ENCODE measurements at places on chromosomes 11 and 22.

DNA sequence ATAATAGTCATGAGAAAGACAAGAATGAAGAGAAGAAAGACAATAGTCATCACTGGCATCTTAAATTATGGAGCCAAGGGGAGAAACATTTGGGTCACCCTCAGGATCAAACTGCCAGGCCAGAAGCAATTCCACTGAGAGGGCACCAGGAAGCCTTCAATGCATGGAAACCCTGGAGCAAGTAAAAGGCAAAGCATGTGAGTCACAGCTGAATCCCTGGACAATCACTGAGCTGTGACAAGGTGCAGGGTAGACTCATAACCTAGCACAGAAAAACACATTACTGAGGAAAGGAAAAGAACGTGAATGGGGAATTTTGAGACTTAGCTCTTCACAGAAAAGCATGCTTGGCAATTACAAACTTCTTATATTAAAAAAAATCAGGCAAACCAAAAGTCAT, 1.6 kb downstream of the KCNJ1 start:
- no peak for DNase-seq

DNA sequence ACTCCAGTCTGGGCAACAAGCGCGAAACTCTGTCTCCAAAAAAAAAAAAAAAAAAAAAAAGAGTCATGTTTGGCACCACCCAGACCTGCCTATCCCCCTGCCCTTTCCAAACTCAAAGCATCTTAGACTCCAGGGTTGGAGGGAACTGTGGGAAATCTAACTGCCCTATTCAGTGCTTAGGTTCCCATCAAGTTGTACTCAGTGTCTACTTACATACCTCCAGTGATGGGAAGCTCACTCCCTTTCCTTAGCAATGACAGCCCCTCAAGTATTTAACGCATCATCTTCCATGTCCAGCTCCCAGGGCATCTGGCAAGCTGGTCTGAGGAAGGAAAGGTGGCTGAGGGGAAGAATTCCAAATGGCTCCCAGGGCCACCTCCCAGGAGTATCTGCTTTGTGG, 3.0 kb downstream of the ACTN3 start:
- DNase-seq, result no peak

GRCh38 chr22:50323900-50324299, 2.9 kb downstream of the DENND6B start:
- DNase-seq, result no peak

GRCh38 chr22:36327922-36328551, 59.7 kb downstream of the MYH9 start:
- no peak for DNase-seq

- no peak for DNase-seq
These were observed 91.6 kb downstream of the LDLRAD3 start for GRCh38 chr11:36035454-36035853.

DNA sequence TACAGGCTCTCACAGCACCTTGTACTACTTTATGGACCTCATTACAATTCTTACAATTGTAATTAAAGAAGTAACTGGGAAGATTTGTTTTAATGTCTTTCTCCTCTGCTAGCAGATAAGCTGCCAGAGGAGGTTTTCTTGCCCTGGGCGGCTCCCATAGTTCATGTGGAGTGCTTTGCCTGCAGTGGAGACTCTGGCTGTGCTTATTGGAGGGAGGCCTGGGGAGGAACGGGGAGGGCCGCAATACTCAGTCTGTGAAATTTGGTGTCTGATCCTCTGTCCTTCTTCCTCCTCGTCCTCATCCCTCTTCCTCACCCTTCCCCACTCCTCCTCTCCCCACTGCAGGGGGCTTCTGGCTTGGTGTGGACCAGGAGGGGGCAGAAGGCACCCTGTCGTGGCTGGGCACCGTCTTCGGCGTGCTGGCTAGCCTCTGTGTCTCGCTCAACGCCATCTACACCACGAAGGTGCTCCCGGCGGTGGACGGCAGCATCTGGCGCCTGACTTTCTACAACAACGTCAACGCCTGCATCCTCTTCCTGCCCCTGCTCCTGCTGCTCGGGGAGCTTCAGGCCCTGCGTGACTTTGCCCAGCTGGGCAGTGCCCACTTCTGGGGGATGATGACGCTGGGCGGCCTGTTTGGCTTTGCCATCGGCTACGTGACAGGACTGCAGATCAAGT, 5.6 kb downstream of the SLC35C1 start:
- DNase-seq, result no peak

- peak; percentile 3 for DNase-seq
These were observed 52.7 kb upstream of the SHANK2 start for GRCh38 chr11:71305041-71305440.
